Gastroesophageal sphincter (tissue), 4 donors: ENCODE measurements at places on chromosomes 2 and 18.

DNA sequence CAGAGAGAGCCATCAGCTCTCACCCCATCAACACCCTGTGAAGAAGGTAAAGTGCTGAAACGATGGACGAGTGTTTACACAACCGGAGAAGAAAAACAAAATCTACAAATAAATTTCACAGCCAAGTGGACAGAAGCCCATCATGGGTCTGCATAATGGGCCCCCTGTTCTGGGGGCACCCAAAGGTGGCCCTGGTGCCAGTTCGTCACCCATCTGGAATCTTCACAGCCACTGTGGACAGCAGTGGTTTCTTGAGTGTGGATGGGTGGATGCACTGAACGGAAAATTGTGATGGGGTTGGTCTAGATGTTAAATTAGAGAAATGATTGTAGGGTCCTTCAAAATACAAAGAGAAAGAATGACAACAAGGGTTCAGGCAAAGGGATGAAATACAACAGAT lies 38.8 kb downstream of the ANKMY1 start:
- no peak for ATAC-seq

DNA sequence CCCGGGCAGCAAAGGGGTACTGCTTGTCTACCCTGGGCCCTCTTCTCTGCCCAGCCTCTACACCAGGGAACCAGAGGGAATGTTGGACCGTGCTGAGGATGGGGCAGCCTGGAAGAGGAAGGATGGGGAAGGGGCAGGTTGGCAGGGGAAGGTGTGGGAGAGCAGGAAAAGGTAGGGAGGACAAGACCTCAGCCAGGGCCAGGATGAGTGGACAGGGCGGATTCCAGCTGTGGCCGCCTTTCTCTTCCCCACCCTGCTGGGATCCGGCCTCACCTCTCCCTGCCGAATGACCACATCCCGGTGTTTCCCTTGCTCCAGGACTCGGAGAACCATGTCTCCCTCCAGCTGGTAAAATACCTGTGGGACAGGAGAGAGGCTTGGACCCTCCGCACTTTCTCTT lies 8.9 kb downstream of the HAAO start:
- no peak for ATAC-seq

DNA sequence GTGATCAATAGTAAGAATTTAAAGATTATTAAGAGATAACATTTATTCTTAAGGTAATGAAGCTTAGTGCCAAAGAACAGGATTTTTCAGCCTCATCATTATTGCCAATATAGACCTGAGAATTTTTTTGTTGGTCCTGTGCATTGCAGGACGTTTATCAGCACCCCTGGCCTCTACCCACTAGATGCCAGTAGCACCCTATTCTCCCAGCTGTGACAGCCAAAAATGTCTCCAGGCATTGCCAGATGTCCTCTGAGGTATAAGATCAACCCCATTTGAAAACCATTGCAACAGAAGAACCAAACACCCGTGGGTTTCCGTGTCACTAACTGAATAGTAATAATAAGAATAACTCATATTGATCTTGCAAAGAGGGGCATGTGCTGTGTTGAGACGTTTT lies 700.0 kb upstream of the SOX11 start:
- no peak for ATAC-seq

DNA sequence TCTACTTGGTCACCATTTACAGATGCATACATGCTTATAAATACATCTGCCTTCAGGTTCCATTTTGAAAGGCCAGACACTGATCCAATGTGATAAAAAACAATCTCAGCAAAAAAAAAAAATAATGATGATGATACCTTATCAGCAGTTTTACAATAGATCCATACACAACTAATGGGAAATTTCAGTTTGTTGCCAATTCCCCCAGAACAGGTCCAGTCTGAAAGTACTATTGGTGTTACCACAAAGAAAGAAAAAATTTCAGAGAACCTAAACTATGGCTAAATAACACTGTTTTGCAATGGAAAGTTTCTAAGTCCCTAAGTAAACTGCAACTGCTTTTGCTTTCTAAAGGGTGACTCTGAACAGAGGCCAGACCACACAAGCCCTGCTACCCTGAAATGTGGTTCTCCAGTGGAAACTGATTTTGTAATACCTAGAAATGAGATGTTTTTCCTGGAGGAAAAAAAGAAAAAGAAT lies 54.1 kb downstream of the LPIN2 start:
- ATAC-seq = peak; percentile 75

- no peak for ATAC-seq
These were observed 24.0 kb downstream of the CERKL start for GRCh38 chr2:181632733-181633401.

GRCh38 chr2:5686536-5686935 lies 5.6 kb upstream of the SOX11 start:
- no peak for ATAC-seq

DNA sequence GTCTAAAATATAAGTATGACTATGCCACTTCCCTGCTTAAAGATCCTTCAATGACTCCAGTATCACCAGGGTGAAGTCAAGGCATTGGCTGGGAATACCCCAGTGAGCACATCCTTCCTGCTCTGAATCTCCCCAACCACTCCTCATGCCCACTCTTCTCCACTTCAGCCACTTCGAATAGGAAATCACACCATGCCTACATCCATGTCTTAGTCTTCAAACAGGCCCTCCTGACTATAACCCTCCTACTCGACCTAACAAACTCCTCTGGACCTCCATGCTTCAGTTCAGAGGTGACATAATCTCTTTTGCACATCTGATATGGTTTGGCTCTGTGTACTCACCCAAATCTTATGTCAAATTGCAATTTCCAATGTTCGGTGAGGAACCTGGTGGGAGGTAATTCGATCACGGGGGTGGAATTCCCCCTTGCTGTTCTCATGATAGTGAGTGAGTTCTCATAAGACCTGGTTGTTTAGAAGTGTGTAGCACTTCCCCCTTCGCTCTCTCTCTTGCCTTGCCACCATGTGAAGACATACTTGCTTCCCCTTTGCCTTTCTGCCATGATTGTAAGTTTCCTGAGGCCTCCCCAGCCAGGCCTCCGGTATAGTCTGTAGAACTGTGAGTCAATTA lies 87.8 kb upstream of the TFCP2L1 start:
- no peak for ATAC-seq

DNA sequence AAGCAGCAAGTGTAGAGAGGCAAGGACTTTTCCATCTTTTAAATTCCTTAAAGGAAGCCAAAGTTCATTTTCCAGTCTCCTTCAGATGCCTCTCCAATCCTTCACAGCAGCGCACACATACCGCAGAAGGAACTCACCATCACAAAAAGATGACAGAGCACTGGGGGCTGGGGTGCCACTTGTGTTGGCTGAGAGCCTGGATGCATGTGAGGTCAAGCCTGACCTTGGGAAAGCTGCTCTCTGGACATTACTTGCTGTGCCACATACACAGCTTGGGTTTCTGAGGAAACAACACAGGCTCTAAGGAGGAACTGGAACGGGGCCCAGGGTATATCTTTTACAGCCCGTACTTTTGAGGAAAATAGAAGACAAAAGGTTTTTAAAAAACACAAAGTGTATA lies 364.3 kb upstream of the MEX3C start:
- no peak for ATAC-seq

DNA sequence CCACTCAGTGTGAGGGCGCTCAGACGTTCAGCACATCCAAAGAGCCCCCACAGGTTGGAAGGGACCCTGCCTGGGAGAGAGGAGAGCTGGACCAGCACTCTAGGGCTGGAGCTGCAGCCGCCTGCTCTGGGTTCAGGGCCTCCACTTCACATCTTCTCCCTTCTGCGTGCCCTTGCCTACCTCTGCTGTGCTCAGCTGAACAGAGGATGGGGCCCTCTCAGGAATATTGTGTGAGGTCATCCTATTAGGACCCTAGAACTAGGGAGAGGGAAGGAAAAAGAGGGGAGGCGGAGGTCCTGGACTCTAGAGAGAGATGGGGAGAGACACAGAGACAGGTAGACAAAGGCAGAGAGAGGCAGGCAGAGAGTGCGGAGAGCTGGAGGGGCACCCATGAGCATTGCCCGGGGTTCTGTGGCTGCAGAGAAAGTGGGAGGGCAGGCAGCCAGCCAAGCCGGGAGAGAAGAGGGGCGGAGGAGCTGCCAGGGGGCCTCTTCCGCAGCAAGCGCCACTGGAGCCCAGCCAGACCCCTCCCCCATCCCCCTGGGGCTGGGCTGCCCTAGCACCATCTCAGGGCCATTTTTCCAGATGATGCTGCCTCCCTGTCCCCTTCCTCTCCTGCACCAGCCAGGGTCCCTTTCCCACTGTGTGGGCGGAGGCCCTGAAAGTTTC lies 8.3 kb upstream of the TNS1 start:
- ATAC-seq = no peak

GRCh38 chr2:397521-397920 lies 109.6 kb upstream of the ALKAL2 start:
- no peak for ATAC-seq

DNA sequence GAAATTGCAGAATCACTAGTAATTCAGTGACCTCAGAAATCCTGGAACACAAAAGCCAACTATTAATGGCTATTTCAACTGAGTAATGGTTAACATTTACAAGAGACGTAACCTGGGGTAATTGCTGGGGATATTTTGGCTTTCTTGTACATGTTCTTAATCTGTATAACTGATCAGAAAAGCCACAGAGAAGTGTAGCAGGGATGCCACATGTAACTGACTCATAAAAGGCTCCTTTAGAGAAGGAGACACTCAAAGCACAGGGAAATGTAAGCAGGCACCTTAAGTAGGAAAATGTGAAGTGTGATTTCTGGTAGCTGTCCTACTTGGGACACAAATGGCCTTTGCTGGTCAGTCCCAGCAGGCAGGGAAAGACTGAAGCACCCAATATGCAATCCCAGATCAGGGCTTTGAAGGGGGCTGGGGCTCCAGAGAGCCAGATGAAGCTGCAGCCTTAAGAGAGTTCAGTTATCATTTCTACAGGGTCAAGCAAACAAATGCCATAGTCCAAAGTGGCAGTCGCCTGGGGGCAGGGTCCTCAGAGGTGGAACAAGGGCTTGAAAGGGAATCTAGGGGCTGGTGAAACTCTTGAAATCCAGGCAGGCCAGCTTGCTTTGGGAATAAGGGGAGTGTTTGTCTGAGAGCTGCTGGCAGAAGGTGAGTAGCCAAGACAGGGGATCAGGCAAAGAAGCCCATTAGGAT lies 7.2 kb upstream of the SPOPL start:
- no peak for ATAC-seq

- ATAC-seq = no peak
These were observed 8.3 kb upstream of the DNAH7 start for GRCh38 chr2:196076778-196077568.

- no peak for ATAC-seq
These were observed 121.5 kb downstream of the PTPRM start for GRCh38 chr18:7688580-7688979.

- no peak for ATAC-seq
These were observed 19.9 kb downstream of the RNF144A start for GRCh38 chr2:6937157-6937556.

- ATAC-seq = peak; percentile 25
These were observed 1377.0 kb downstream of the SUCLG1 start for GRCh38 chr2:83081826-83082690.

GRCh38 chr18:1564793-1565192 lies 660.1 kb downstream of the ADCYAP1 start:
- ATAC-seq = no peak

DNA sequence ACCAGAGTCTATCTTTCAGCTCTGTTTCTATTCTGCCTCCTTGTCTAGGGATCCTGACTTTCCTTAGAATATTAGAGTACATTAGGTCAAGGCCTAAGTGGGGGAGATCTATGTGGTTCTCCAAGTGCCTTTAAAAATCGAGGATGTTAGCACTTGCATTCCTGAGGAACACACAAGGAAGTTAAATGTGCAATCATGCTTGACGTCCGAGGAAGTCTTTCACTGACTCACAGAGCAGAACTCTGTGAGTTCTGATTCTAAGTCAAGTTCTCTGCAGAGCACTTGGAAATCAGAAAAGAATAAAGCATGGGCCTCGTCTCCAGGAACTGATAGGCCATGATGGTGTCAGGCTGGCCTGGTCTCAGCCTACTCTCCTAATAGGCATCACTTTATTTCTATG lies 17.2 kb downstream of the FHOD3 start:
- peak; percentile 60 for ATAC-seq

GRCh38 chr2:190628591-190629319 lies 20.1 kb upstream of the NAB1 start:
- ATAC-seq = no peak

DNA sequence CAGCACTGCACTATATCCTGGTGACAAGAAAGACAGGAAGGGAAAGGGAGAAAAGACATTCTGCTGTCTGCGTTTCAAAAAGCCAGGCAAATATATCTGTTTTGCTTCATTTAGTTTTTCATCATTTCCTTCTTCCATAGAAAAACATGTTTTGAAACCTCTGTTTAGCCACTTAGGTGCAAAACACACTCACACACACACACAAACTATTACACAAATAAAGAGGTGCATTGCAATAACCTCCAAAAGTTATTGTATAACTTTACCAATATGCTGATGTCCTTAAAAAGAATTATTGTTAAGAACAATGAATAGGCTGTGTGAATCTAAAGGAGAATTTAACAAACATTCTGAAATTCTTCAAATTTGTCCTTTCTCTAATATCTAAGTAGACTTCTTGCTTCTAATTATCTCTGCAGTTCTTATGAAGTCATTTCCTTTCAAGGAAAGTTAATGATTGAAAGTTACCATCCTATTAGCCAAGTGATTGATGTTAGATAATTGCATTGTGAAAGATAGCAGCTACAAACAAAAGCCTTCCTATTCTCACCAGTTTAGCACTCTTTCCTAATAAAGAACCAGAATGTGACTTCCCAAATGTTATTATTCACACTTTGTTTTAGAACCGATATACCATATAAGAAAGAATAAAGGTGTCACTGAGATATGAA lies 516.7 kb downstream of the KCNJ3 start:
- no peak for ATAC-seq

DNA sequence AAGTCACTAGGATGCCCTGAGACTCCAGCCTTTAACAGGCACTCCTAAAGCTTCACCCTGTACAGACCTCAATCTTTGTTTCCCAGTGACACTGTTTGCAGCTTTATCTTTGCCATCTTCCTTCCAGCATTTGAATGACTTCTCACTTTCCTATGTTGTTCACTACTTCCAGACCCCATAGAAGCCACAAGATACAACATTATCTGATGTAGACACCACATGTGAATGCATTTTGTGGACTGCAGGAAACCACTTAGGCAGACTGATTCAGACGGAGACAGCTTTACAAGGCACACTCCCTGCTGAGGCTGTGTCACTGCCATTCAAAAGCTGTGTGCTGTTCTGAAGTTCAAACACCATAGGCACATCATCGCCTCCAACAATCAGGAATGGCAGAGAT lies 67.3 kb upstream of the SPATS2L start:
- ATAC-seq = no peak

GRCh38 chr2:212845941-212846340 lies 305.5 kb downstream of the IKZF2 start:
- peak; percentile 65 for ATAC-seq

- ATAC-seq = peak; percentile 32
These were observed 108.5 kb upstream of the COL5A2 start for GRCh38 chr2:189287982-189288521.

DNA sequence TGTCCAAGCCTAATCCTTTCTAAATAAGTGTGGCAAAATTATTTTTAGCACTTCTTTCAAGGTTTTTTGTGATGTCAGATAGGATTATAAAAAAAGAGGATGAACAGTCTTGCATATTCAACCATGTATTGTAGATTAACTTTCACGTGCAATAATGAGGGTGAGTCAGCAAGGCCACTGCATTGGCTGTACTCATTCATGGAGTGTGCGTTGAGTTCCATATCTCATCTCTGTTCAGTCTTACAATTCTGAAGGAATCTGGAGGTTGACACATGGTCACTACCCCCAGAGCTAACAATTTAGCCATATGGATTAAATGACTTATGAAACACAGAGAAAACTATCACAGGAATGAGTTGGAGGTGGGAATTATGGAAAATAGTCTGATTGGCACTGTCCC lies 810.5 kb downstream of the SLC4A3 start:
- no peak for ATAC-seq
